NCI-H2171 (cell line): ENCODE measurements at places on chromosomes 12 and 14.

DNA sequence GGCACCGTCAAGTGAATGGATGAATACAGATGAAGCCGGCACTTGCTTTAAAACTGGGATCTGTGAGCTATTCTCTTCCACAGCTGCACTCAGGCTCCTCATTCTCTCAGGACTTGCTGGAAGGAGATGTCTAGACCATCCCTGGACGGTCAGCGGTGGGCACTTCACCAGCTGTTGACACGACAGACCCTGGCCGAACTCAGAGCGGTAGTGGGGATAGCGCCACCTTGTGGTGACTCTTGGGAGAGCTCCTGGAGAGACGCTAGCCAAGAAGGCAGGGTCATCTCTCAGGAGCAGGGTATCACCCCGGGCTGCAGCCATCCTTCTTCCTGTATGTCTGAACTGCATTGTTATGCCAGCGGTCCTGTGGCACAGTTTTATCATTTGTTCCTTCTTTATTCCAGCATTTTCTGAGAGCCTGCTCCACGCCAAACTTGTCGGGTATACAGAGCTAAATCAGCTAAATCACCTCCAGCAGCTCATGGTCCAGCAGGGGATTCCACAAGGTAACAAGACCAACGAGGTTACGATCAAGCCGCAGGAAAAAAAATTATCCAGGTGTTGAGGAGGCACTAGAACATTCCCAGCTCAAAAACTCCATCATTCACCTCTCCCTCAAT, 10.0 kb downstream of the WNT1 start:
- no peak for DNase-seq

DNA sequence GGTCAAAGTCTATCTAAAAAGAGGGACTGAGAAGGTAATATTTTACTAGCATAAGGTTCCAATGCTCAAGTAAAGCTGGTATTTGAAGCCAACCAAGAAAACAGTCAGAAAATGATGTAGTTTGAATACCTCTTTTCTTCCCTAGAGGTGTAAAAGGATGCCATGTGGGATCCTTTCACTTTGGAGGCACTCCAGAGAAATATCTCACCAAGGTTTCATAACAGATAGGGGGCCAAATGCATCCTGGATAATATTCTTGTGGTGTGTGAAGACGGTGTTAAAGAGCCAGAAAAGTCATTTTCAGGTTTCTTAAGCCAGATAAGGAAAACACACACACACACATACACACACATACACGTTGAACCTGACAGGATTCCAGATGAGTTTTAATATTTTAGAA, 136.1 kb upstream of the PRKD1 start:
- no peak for DNase-seq

GRCh38 chr12:113413488-113413939, 8.7 kb upstream of the SDSL start:
- DNase-seq: no peak

GRCh38 chr12:40104461-40105264, 1.2 kb downstream of the SLC2A13 start:
- no peak for DNase-seq

- no peak for DNase-seq
Measured at GRCh38 chr14:47390831-47391504, 284.4 kb downstream of the MDGA2 start.

DNA sequence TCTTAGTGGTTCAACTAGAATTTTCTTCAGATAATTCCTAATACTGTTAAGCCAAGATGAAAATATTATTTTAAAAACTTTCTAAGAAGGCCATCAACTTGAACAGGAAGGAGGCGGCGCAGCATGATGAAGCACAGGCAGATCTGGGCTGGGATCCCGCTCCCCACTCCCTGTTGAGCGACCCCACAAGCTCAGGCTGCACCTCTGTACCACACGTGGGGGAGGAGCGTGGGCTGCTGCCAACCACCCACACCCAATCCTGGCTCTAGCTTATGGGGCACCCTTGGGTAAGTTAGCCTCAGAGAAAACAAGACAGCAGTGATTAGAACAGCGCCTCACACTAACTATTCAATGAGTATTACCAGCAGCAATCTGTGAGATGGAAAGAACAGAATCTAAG, 6.0 kb downstream of the MTERF2 start:
- no peak for DNase-seq

DNA sequence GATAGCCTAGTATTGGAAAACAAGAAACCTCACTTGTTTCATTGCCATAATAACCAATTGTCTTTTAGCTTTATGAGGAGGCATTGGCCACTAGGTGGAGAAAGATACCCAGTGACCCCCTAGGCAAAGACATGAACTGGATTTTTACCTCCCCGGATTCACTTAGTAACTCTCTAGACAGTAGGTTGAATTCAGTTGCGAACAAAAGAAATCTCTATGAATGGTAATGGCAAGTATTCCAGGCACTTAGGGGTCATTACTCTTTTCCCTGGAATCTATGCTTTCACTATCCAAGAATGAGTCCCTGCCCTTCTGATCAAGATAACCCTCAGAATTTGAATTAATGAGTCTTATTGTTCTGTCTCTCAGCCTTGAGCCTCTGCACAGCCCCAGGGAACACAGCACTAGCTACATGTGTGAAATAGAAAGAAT, 29.5 kb upstream of the RHOJ start:
- peak; percentile 11 for DNase-seq
